ENCODE measurements at places on chromosomes 2 and 18. TPM values are rescaled to one million over a fixed set of nuclear protein-coding genes. Genes with fewer than 3 reads are reported as not detected.

GRCh38 chr2:194062401-194062800 is 1594.6 kb upstream of the SLC39A10 start:
- DNase-seq, result no peak

- DNase-seq, result peak; percentile 85
Observed at GRCh38 chr18:54388203-54389142, 30.8 kb downstream of the C18orf54 start.

GRCh38 chr2:174442546-174443510 is 44.0 kb downstream of the GPR155 start:
- DNase-seq, result peak; percentile 83

- no peak for DNase-seq
Observed at GRCh38 chr18:67133669-67134068, 382.9 kb downstream of the DSEL start.

DNA sequence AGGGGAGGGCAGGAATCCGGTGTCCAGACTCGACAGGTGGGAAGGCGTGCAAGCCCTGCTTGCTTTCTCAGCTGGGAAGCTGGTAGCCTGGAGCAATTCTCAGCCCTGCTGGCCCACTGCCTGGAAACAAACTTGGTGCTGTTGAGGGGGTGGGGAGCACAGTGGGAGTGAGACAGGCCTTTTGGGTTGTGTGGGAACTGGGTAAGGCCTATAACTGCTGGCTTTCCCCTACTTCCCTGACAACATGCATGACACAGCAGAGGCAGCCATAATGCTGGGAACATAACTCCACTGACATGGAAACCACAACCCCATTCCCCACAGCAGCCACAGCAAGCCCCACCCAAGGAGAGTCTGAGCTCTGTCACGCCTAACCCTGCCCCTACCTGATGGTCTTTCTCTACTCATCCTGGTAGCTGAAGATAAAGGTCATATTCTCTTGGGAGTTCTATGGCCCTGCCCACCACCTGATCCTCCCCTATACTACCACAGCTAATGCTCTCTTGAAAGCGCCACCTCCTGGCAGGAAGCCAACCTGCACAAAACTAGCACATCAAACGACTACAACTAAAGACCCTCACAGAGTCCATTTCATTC is 122.9 kb upstream of the ACVR1C start:
- DNase-seq, result peak; percentile 14

DNA sequence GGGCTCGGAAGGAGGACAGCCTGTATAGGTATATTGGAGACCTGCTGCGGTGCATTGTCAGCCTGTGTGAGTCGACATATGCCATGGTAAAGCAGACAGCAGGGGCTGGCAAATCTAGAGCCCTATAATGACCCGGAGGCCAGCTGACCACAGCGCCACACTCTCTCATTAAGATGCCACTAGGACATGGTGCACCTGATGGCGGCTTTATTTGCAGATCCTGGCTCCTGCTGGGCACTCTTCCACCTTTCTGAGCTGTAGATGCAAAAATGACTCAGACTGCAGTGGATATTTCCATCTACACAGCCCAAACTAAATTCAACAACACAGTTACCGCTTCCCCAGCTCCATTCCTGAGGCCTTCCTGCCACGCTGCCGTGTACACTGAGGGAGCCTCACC is 389.9 kb downstream of the TNS1 start:
- DNase-seq, result no peak

Gene COLEC11
- 0.83 TPM for total RNA-seq

Gene SPATA3
- not detected for total RNA-seq

Measured in fibroblast of lung (primary cell).